Astrocyte of the spinal cord (primary cell): ENCODE measurements at places on chromosomes 11 and 22.
A peak's percentile ranks its signal among the peaks of the same experiment; 100 is the strongest.

GRCh38 chr11:30344085-30344484, 21.2 kb downstream of the ARL14EP start:
- no peak for DNase-seq

GRCh38 chr11:22520521-22520920, 105.1 kb downstream of the FANCF start:
- DNase-seq = peak; percentile 12

DNA sequence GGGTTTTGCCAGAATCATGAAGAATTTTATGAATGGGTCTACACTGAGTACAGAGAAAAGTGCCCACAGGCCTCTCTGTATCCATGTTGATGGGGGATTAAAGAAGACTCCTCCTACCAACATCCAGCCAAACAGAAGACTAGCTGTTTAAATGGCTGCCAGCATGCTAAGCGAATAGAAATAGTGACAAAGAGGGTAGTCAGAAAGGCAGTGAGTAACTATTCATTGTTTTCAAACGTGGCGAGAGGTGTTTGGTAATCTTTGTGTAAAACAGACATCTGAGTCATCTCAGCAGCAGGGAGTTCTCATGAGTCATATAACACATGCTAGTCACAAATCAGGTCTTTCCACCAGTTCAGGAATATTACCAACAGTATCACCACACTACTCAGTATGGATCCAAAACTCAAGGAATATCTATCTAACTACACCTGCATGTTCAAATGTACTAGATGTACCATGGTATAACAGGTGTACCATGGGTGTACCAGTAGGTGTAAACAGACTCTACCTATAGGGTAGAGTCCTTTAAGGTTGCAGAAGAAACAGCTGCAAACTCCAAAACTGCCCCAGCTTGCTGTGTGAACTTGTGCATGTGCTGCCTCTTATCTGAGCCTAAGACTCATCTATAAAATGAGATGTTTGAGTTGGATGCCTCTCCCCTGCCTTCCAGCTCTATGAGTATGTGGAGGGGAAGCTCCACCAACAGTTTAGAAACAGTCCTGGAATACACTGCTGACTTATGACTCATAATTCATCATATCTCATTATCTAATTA, 82.0 kb downstream of the SLC1A2 start:
- peak; percentile 98 for DNase-seq

DNA sequence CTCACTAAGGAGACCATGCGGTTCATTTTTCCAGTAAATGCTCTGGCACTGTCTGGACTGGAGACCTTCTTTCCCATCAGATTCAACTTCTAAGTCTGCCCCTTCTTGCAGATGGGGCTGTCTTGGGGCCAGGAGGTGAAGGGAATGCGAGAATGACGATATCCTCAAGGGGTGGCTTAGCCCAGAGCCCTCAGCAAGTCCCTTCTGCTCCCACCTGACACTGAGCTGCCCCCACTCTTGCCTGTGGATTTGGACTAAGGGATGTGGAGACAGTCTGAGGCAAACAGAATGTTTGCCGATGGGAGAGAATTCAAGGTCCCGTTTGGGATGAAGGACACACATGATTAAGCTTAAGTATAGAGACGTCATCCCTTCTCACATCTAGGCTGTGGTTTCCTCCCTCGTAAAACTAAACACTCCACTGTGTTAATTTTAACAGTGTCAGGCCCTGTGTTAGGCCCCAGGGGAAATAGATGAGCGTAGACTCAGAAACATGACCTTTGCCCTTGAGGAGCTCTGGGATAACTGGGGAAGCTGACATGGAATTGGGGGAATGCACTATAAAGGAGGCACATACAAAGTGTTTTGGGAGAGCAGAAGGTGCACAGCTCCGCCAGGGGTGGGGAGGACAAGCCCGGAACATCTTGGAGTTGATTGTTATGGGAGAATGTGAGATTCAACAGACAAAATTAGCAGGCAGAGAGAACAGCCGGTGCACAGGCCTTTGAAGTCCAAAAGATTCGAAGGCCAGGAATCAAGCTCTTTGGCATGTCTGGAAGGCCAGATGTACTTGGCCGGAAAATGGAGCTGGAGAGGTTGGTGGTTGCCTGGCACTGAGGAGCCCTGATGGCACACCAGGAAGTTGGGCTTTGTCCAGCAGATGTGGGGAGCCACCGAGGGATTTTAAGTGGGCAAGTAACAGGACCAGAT, 71.6 kb downstream of the ST3GAL4 start:
- DNase-seq = no peak

GRCh38 chr22:43159484-43160178, 8.3 kb downstream of the TSPO start:
- no peak for DNase-seq

- DNase-seq = peak; percentile 43
Measured at GRCh38 chr22:29617922-29618629, 14.6 kb downstream of the NF2 start.

DNA sequence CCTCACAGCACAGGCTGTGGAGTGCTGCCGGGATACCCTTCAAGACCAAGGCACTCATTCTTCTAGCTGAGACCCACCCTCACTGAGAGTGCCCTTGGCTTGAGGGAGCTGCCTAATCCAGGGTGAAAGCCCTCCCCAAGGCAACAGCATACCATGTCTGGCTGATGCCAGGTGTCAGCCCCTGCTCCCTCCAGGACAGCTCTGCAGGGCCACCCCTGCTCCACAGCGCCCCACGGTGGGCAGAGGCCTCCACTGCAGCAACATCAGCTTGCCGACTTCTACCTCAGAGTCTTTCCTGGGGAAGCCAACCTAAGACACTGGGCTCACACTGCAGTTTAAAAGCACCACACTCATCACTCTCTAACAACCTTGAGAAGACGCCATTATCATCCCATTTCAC, 29.0 kb downstream of the TTLL1 start:
- no peak for DNase-seq

- no peak for DNase-seq
Measured at GRCh38 chr22:16783930-16784354, 41.3 kb downstream of the XKR3 start.

GRCh38 chr22:50323900-50324299, 2.9 kb downstream of the DENND6B start:
- no peak for DNase-seq

- peak; percentile 85 for DNase-seq
Measured at GRCh38 chr11:73393479-73394415, 17.5 kb downstream of the RELT start.

GRCh38 chr11:103844327-103845215, 191.9 kb upstream of the DDI1 start:
- no peak for DNase-seq

GRCh38 chr22:21043860-21044535, 1.7 kb upstream of the LRRC74B start:
- DNase-seq = no peak

GRCh38 chr22:40607506-40607905, 29.0 kb downstream of the MRTFA start:
- no peak for DNase-seq

- no peak for DNase-seq
Measured at GRCh38 chr11:46445192-46445919, 53.8 kb upstream of the CHRM4 start.

DNA sequence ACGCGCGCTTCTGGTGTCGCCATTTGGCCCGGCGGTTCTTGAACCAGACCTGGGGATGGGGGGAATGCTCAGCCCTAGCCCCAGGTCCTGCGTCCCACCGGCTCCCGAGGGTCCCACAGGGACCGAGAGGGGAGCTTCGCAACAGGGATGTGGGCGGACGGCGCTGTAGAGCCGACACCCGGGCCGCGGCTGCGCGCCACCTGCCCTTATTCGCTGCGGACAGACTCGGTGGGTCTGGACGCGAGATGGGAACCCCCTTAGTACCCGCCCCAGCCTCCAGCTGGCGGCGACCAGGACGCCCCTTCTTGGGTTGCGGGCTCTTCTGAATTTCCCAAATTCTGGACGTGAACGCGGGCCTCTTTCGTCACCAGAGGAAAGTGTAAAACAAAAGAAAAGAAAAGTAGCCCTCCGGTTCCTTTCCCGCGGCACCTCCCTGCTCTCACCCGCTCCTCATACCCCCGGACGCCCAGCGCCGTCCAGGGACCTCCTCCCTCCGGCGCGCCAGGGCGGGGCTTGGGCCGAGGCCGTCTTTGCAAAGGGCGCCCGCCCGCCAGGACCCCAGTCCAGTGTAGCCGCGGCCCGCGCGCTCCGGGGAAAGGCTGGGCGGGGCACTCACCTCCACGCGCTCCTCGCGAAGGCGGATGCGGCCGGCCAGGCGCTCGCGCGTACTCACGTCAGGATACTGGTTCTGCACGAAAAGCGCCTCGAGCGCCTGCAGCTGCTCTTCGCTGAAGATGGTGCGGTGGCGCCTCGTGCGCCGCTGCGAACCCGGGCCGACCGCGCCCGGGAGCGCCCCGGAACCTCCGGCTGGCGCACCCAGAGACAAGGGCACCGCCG, 827 bp downstream of the GSC2 start:
- DNase-seq = no peak
